SK-N-DZ (cell line): ENCODE measurements at places on chromosomes 1 and 21.

- no peak for DNase-seq
Measured at GRCh38 chr1:223674119-223674890, 8.8 kb upstream of the CAPN8 start.

- DNase-seq, result no peak
Measured at GRCh38 chr1:157380523-157380922, 171.8 kb downstream of the FCRL5 start.

DNA sequence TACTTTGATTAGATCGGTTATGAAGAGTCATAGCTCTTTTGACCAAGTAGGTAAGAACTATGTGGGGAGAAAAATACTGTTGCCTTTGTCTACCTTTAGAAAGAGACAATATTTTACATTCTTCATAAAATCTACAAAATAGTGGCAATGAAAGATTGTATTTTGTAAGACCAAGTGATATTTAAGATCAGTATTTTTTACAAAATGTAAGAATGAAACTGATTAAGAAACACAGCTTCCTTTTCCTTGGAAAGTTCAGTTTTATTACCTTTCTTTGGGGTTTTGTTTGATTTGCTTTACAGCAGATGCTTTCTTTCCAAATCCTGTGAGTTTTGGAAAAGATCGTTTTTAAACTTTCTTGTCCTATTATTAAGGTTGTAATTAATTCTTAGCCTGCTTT is 69.8 kb downstream of the SLC35A3 start:
- no peak for DNase-seq

- no peak for DNase-seq
Measured at GRCh38 chr21:29504751-29505321, 206.1 kb downstream of the BACH1 start.

DNA sequence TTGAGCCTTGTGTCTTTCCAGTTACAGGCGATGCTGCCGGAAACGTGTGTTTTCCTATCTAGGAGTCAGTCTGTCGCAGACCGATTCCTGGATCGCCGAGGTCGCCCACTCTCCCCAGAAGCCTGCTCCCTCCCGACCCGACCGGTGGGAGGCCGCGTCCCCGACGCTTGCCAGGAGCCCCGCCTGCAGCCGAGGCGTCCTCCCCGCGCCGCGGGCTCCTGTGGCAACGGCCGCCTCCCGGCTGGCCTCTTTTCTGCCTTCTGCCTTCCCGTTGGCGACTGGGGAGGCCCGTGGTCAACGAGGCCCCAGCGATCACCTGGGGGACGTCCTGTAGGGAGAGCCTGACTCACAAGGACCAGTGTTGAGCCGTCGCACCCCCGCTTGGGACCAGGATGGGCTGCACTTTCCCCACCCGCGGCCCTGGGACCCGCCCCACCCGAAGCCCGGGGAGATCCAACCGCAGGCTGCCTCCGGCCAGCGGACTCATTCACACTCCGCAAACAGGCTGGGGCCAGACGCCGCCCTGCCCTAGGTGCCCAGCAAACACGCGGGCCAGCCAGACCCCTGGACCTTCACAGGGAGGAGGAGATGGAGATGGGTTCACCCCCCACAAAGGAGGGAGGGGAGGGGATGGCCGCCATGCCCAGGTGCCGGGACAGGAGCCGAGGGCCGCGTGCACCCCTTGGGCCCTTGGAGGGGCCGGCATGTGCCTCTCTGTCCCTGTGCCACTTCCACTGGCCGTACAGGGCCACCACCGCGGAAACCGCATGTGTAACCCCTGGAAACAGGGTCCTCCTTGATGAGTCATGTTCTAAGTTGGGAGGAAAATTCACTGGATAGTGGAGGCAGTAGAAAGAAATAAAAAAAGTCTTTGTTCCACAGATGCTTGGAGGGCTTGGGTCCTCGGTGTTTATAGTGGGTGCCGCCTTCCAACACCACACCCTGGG is 7.2 kb upstream of the COL6A1 start:
- no peak for DNase-seq

GRCh38 chr1:231934797-231935196 is 308.2 kb downstream of the DISC1 start:
- no peak for DNase-seq

GRCh38 chr1:52424231-52424636 is 19.8 kb downstream of the PRPF38A start:
- no peak for DNase-seq

- no peak for DNase-seq
Measured at GRCh38 chr1:7398982-7399381, 372.1 kb upstream of the VAMP3 start.

GRCh38 chr1:23403038-23403336 is 21.6 kb downstream of the TCEA3 start:
- no peak for DNase-seq

DNA sequence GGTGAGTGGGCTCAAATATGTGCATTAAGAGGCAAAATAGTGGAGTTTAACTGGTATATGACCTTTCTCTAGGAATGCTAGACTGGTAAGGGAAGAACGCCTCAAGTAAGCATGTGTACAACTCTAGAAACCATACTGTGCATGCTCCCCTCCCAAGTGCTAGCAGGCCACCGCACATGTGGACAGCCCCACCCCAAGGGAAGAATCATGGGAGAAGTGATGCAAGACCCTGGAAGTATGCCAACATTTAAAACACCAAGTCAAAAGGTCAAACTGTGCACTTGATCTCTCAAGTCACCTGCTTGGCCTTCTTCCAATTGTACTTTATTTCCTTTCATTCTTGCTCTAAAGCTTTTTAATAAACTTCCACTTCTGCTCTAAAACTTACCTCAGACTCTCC is 120.4 kb downstream of the WDR3 start:
- no peak for DNase-seq

- no peak for DNase-seq
Measured at GRCh38 chr1:185984113-185984836, 250.1 kb downstream of the HMCN1 start.

DNA sequence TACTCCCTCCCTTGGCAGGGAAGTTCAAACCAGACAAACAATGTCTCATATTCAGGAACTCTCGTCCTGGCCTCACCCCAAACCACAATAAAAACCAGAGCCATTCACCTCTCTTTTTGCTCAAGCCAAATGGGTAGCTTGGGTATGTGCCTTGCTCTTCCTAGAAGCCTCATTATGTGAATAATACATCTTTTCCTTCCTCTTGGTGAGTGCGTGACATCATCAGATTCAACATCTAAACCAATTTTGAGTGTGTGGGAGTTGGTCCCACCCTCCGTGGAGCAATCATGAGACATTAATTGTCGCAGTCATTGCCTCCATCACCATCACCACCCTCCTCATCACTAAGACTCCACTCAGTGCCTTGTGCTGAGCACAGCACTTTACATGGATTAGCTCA is 482.9 kb downstream of the PTPRU start:
- DNase-seq, result no peak

- no peak for DNase-seq
Measured at GRCh38 chr1:185297982-185298381, 19.1 kb downstream of the IVNS1ABP start.

- no peak for DNase-seq
Measured at GRCh38 chr1:31617218-31617915, at the start of gene HCRTR1. Gene HCRTR1 (plus strand): TSS chr1:31617689. CDS start chr1:31619193, 1,504 bp downstream.

- no peak for DNase-seq
Measured at GRCh38 chr1:205301205-205301821, 20.2 kb downstream of the NUAK2 start.
